Fibroblast of skin of right biceps (primary cell): ENCODE measurements at places on chromosomes 4 and X.

DNA sequence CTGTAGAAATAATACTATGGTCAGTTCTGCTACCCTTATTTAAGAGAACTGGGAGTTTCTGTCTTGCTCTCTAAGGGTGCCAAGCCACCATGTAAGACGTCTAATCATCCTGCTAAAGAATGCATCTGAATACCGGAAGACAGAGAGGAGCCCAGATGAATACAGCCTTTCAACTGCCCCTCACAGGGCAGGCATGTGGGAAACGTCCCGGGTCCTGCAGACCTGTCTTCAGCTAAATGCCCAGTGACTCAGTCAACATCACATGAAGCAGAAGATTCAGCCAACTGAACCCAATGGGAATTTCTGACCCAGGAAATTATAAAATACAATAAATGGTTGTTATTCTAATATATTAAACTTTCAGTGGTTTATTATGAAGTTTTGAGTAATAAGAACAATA lies 2141.0 kb upstream of the AGA start:
- no peak for DNase-seq

- no peak for DNase-seq
These were observed 158.7 kb upstream of the RBPJ start for GRCh38 chr4:26162101-26162500.

GRCh38 chrX:31201503-31201902 lies 129.7 kb upstream of the FTHL17 start:
- DNase-seq, result no peak

DNA sequence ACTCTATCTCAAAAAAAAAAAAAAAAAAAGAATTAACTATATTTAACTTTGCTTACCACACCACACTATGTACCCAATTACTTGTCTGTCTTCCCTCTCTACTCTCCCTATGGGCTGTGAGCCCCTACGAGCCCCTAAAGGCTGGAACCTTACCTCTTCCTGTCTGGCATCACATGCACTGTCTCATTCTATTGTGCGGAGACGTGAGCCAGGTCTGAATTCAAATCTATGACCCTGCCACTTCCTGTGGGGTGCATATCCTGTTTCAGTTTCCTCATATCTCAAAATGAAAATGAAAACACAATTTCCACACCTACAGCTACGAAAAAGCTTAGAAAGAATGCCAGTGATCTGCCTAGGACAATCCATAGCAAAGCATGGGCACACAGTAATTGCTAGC lies 42.9 kb upstream of the HS3ST1 start:
- no peak for DNase-seq

- DNase-seq, result peak; percentile 89
These were observed 7.2 kb downstream of the IL15 start for GRCh38 chr4:141643557-141643956.

- peak; percentile 44 for DNase-seq
These were observed 82.1 kb downstream of the SLC39A8 start for GRCh38 chr4:102263024-102263787.
